Stimulated activated CD8-positive, alpha-beta memory T cell treated with anti-CD3 and anti-CD28 coated beads, Interleukin-7, amount 100 ng/mL, for 1 hour (primary cell): ENCODE measurements at places on chromosomes 2 and 18.

GRCh38 chr2:72995430-72996116 lies 75.9 kb downstream of the SFXN5 start:
- no peak for DNase-seq

DNA sequence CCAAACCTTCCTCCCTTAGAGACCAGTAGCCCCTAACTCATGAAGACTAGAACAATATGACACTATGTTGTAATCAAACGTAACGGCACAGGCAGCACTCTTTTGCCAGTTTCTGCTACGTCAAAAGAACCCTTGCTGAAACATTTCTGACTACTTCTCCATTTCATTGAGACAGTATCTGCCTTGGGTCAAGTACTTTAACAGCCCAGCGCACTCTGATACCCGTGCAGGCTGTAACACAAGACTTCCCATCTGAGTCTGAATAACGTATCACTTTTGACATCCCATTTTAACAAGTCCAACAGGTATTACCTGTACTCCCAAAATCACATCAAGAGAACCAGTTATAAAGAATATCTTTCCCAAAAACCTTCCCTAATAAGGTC lies 38.4 kb downstream of the TBC1D8 start:
- no peak for DNase-seq

DNA sequence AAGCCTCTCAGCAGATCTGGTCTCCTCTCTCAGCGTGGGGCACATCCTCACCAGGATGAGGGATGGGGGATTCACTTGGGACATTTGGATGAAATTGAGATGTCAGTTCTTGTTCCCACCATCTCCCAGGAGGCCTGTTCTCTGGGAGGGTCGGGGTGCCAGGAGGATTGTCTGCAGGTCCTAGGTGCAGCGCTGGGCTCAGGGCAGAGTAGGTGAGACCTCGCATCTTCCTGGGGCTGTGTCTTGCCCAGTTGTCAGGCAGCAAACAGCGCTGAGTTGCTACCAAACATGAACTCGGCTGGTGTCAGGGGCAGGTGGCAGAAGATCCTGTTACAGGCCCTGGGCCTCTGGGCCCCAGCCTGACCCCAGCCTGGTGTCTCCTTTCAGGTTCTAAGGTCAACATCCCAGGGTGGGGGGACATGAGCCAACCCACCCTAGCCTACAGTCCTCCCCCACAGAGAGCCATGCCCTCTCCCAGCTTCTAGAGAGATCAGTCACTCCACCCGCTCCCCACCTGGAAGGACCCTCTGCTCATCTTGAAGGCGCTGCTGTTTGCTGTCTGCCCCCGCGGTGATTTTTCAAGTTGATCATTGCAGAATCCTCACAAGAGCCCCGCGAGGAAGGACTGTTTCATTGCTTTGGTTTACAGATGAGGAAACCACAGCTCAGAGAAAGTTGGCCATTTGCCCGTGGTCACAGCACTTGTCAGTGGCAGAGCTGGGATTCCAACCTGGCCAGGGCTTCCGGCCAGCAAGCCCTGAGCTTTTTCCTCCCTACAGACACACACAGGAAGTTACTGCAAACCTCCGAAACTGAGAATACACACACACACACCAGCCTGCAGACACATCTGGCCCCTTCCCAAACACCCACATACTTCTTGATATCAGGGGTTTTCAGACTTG lies 83.9 kb downstream of the STPG4 start:
- DNase-seq: no peak

DNA sequence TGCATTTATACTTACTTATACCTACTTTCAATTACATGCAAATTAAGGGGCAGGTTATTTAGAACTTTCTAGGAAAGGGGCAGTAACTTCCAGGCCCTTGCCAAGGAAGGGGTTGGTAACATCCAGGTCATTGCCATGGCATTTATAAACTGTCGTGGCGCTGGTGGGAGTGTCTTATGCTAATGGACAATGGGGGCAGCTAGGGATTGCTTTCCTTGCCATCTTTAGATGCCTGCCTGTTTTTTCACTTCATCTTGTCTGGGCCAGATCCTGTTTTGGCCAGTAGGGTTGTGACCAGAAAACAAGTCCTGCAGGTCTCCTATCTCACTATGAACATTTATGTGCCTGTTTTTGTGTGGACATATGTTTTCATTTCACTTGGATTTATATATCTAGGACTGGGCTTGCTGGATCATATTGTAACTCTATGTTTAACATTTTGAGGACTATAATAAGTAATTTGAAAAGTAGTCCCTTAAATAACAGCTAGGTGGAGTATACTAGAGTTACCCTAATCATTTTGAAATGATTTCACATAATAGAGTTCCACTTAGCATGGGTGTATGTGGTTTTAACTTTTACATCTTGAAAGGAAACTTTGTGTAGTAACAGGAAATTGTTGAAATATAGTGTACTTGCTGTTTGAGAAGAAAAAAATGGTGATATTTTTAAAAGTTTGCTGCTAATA lies 56.1 kb downstream of the LCLAT1 start:
- DNase-seq: no peak

DNA sequence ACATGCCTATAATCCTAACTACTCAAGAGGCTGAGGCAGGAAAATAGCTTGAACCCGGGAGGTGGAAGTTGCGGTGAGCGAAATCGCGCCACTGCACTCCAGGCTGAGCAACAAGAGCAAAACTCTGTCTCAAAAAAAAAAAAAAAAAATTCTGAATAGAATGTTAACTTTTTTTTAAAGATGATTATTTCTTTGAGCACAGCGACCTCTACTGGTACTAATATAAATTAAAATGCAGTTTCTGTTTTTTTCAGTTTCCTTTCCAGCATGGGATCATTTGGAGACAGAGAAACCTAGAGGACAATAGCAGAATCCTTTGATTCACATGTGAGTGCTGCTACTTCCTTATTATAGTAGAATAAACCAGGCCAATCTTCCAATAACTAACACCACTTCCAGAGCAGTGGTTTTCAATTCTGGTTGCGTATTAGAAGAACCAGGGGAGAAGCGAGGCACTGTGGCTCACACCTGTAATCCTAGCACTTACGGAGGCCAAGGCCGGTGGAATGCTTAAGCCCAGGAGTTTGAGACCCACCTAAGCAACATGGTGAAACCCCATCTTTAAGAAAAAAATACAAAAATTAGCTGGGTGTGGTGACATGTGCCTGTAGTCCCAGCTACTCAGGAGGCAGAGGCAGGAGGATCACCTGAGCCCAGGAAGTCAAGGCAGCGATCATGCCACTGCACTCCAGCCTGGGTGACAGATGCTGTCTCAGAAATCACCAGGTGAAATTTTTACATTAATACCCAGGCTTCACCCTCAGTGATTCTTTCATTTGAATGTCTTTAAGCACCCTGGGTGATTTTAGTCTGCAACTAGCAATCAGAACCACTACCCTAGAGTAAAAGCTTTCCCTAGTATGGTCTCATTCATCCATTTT lies 10.1 kb downstream of the SRSF7 start:
- DNase-seq: no peak

GRCh38 chr2:107306881-107307280 lies 420.9 kb upstream of the ST6GAL2 start:
- DNase-seq: no peak
